ENCODE measurements at places on chromosomes 6 and 20. TPM values are rescaled to one million over a fixed set of nuclear protein-coding genes. Genes with fewer than 3 reads are reported as not detected.

Gene RUNX2
- 1.2 TPM for total RNA-seq

Gene PSORS1C1
- total RNA-seq: 4.2 TPM

Gene FAM217A
- total RNA-seq: not detected

Gene C4B
- total RNA-seq: 1.5 TPM

Gene FAM209A
- total RNA-seq: 0.28 TPM

Gene BPI
- not detected for total RNA-seq

Gene SLC44A4
- total RNA-seq: not detected

Gene FBXO30
- total RNA-seq: 4.4 TPM

Gene SEMG1
- total RNA-seq: not detected

Gene ENTPD6
- total RNA-seq: 168 TPM

Gene HLA-DRB5
- not detected for total RNA-seq

Gene HSPA12B
- total RNA-seq: 0.25 TPM

Gene RGS19
- total RNA-seq: 19.9 TPM

Gene IMPG1
- total RNA-seq: not detected

Gene MYLK2
- 0.27 TPM for total RNA-seq

Gene TRIM26
- 25.4 TPM for total RNA-seq

Gene HSD17B8
- 11.5 TPM for total RNA-seq

Gene IL17A
- total RNA-seq: not detected

Gene SCAND1
- total RNA-seq: 70.3 TPM

Gene TGM3
- not detected for total RNA-seq

Gene TLDC2
- total RNA-seq: not detected

Gene LHFPL5
- total RNA-seq: 0.12 TPM

Gene SMLR1
- total RNA-seq: not detected

Gene SLC17A3
- 1.0 TPM for total RNA-seq

Gene GPR6
- not detected for total RNA-seq

Gene SLC17A1
- total RNA-seq: 0.16 TPM

Gene SLC16A10
- total RNA-seq: 0.35 TPM

Gene ERVFRD-1
- total RNA-seq: not detected

Gene OR12D3
- total RNA-seq: not detected

Gene TRIM15
- not detected for total RNA-seq

Gene MRAP2
- total RNA-seq: 1.7 TPM

Gene PLN
- total RNA-seq: not detected

Gene SMIM13
- 16.3 TPM for total RNA-seq

Gene EDN1
- 37.9 TPM for total RNA-seq

Gene GSTA1
- not detected for total RNA-seq

Gene TP53TG5
- not detected for total RNA-seq

Gene RSPH4A
- 0.15 TPM for total RNA-seq

Gene CAP2
- total RNA-seq: 10.6 TPM

Gene LY6G5C
- 1.1 TPM for total RNA-seq

Gene OVOL2
- not detected for total RNA-seq

Gene TMEM14A
- 37.1 TPM for total RNA-seq

Gene CCM2L
- total RNA-seq: 0.35 TPM

Gene FBXO9
- 32.5 TPM for total RNA-seq

Gene GRM1
- total RNA-seq: not detected

Gene ACSS1
- 15.7 TPM for total RNA-seq

Gene KCNQ5
- total RNA-seq: 1.5 TPM

Gene STMND1
- not detected for total RNA-seq

Gene ARFGEF3
- 0.69 TPM for total RNA-seq

Gene HRH3
- total RNA-seq: not detected

Gene SYCP2L
- 2.2 TPM for total RNA-seq

Gene SRSF12
- total RNA-seq: 2.0 TPM

Gene HLA-DRB1
- not detected for total RNA-seq

Gene TENT5A
- total RNA-seq: 0.68 TPM

Gene MEI4
- total RNA-seq: not detected

Gene YWHAB
- total RNA-seq: 187 TPM

All from A549 treated with Mapracorat at 1 μM for 4 hours (cell line).